ENCODE measurements at places on chromosomes 2 and 18.
A peak's percentile ranks its signal among the peaks of the same experiment; 100 is the strongest.

DNA sequence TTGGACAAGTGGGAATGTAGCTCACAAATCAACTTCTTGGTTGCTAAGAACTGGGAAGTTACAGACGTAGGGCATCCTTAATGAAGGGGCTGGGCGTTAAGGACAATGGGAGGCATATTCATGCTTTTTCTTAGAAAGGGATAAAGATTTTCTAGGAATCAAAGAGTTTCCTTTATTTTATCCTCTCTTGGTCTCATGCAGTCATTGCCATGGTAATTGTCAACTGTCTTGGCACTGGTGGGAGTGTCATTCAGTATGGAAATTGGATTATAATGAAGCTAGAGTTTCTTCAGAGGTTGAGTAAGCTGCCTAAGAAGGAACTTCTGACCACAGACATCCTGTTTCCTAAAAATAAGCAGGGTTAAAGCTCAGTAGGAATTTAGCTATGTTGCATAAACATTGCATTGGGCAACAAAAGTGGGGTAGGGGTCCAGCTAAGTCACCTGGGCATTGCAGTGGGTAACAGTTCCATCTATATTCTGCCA, 114.0 kb downstream of the LYPD6B start:
- no peak for DNase-seq

GRCh38 chr2:217466104-217466503, 536.7 kb downstream of the TNS1 start:
- DNase-seq, result no peak

GRCh38 chr18:48541026-48541746, 2.4 kb downstream of the CTIF start:
- DNase-seq, result peak; percentile 25

DNA sequence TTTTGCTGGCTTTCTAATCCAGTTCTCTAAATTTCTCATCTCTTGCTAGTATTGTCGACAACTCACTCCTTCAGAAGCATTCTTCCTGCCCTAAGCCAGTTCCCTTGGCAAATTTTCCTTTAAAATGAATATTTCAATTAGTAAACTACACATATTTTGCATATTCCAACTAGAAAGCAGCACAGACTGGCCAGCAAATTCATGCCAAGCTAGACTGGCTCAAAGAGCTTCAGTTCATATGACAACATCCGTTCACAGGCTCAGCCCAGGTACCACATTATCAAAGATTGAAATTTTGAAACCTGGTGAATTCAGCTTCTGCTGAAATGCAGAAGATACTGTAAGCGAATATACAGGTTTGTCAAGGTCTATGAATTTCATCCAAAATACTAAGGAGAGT, 64.5 kb downstream of the AFF3 start:
- DNase-seq, result no peak

- no peak for DNase-seq
These were observed 49.7 kb downstream of the BABAM2 start for GRCh38 chr2:27940090-27940671.

DNA sequence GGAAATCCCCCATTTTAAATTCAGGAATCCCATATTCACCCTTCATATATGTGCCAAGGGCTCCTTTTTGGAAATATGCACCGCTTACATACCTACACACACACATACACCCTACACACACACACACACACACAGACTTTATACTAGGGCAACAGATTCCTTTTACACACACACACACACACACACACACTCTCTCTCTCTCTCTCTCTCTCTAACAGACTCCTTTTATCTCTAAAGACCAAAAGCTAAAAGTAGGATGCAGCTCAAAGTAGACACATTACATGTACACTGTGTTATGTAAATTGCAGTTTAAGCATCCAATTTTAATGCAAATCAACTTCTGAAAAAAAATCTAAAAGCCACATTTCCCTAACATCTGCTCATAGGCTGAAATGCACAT, 130.9 kb upstream of the CAPN13 start:
- no peak for DNase-seq

DNA sequence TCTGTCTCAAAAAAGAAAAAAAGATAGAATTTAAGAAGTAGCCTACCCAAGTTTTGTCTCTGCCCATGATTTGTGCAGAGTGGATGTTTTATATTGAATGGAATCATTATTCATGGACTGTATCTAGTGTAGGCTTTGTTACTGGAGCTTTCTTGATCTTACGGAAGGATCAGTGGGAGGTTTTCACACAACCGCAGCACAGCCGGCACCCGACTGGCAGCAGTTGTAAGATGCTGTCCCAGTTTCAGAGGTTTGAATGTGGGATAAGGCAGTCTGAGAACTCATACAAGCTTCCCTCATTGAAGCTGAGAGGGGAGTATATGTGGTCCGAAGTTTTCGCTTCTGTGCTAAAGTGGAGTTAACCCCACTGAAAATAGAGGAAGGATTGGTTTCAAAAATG, 19.7 kb upstream of the SAG start:
- no peak for DNase-seq

- DNase-seq, result no peak
These were observed 84.4 kb downstream of the ZNF532 start for GRCh38 chr18:58949031-58949430.

DNA sequence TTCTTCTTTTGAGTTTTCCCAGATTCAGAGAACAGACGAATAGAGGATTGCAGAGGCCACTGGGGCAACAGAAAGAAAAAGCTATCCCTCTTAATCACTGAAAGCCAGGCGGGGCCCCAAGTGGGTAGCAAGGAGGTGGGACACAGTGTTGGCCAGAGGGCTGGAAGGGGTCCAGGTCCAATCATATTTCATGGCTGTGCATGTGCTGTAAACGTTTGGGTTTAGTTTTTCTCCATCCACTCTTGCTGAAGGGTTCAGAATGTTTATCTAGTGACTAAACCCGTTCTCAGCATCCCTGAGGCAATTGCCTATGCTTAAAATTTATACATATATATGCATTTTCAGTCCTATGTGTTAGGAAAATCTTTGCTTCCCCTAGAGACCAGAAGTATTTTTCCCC, 99.4 kb upstream of the EPHA4 start:
- DNase-seq, result no peak

DNA sequence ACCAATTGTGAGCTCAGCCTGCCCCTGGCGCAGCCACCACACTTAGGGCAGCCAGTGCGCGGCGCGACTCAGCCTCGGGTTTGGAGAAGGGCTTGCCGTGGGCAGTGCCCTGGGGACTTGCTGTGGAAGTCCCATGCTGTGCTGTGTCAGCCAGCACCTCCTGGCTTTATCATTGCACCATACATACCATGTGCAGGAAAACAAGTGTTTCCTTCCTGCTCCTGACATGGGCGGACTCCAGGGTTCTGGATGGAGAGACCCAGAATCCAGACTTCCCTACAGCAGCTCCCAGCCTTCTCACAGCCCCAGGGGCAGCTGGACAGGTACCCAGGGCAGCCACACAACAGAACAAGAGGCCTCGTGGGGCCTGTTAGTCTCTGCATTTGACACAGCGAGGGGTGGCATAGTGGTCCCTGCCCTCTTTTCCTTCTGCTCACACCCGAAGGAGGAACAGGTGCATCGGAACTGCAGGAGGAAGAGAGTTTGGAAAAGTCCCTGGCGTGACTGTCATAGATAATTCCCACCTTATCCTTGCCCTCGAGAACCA, 54.2 kb downstream of the SDC1 start:
- no peak for DNase-seq

- no peak for DNase-seq
These were observed 136.2 kb upstream of the RASGRP3 start for GRCh38 chr2:33340280-33340679.

DNA sequence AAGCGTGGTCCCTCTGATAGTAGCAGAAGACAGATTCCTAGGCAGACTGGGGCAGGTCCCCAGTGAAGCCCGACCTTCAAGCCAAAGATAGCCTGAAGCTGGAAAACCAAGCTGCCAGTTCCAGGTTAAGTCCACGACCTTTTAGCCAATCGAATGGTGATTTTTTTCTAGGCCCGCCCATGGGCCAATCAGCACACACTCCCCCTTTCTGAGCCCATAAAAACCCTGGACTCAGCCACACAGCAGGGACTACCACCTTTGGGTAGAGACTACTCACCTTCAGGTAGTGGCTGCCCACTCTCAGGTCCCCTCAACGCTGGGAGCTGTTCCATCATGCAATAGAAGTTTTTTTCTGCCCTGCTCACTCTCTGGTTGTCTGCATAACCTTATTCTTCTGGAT, 14.5 kb upstream of the ADI1 start:
- no peak for DNase-seq

DNA sequence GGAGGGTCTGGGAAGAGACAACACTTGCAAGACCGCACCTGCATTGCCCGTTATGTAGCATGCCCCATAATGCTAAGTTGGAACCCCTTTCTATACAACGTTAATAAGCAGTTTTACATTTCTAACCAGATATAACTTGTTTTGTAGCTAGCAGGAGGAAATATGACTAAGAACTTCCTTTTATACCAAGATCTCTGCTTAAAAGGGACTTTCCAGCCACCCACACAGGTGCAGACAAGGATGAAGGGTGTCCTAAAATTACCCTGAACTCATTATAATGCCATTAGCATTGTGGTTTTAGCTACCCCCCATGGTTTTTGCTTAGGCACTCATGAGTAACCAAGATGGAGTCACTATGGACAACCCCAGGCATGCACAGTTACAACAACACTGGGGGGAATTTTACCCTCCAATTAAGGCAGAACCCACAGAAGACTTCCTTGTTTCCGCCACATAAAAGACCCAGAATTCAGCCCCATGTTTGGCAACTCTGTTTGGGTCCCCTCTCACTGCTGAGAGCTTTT, 362.8 kb downstream of the CBLN2 start:
- DNase-seq, result no peak

- no peak for DNase-seq
These were observed 98.1 kb upstream of the CDC42EP3 start for GRCh38 chr2:37769551-37769950.

DNA sequence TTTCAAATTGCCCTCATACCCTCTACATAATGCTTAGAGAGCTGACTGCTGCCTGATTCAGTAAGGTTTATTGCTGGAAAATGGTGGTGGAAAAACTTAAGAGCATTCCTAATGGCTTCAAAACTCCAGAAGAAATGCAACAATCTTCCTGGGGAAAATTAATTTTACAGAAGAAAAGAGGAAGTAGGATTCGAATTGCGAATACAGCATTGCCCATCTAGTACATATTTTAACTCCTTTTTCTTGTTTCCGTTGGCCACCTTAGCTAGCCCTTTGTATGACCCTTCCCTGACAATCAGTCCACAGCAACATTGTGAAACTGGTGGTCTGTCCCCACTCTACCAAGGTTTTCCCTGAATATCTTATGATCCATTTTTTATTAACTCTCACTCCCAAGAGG, 224.7 kb downstream of the MTX2 start:
- DNase-seq, result no peak

DNA sequence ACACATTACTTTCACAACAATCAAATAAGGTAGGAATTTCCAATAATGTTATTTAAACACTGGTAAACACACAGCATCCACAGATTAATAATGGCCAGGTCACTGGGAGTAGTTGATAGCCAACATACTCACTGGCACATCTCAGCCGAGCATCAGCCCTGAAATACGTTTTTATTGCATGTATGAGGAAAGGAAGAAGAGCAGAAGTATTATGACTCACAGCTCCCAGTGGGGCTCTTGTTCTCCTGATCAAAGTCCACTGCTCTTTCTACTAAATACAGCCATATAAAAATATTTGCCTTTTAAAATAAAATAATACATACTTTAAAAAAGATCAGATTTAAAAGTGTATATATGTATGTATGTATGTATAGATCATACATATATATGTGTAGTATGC, 999.6 kb downstream of the SUCLG1 start:
- DNase-seq, result no peak

DNA sequence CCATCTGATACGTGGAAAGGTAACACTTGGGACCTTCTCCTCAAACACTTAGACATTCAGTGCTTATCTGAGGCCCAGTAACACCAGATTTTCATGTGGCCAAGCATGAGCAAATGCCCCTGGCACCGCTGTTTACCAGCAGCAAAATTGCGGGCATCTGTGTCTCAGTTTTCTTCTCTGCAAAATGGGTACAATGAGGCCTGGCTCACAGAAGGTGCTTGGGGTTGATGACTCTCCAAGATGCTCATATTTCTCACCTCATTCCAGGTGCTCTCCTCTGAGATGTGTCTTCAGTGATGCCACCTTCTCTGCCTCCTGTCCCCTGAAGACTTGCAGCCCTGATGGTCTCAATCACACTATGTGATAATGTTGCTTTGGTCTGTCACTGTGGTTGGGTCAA, 321.7 kb downstream of the TSN start:
- no peak for DNase-seq

DNA sequence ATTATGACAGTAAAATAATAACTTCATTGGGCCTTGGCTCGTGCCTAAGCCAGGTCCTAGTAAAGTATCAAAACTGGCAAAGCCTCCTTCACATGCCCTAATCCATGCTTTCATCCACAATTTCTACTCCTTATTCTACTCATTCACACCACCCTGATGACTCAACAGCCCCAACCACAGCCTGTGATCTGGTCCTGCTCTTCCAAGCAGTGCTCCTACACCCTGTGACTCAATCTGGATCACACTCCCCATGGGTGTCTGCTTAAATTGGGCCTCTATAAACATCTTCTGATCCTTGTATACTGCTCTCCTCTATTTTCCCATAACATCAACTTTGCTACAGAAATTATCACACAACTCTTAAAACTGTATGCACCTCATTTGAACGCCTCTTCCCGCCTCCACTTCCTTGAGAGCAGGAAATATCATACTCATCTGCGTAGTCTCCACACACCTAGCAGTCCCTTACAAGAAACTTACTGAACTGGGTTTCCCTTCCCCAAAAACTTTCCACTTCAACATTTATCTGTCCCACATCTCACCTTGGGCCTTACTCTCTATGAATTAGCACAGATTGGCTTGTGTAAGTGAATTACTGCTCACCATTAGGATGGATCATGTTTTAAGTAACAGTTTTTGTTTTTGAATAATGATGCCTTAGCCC, 15.9 kb downstream of the GTF3C3 start:
- no peak for DNase-seq

DNA sequence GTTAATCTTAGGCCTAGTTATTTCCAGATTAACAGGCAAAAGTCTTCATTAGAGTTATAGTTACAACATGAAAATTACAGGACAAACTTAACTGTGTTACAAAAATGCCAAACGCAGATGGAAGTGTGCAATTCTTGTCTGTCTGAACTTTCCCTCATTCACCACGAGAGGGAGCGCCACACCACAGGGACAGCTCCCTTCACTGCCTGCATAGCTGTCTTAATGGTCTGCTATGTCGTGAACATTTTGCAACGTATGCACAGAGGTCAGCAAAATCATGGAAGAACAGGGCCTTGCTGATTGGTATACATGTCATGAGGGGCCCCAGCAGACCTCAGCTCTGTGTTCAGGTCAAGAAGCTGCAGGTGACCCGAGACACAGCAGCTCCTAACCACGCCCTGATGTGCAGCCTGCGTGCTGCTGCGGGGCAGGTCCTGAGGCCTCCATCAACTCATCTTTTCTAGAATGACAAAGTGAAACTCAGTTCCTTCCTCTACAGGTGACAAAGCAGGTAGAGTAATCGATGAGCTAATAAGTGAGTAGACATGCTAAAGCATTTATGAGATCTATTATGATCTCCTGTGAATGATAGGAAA, 78.8 kb upstream of the ATP8B1 start:
- peak; percentile 15 for DNase-seq

Data from nucleus accumbens (tissue), 56 donors.